ENCODE measurements at places on chromosomes 12 and 14. TPM values are rescaled to one million over a fixed set of nuclear protein-coding genes. Genes with fewer than 3 reads are reported as not detected.

SLCO1B1 gene
- 0.09 TPM for total RNA-seq

B4GALNT1 gene
- total RNA-seq = 2.6 TPM

TPPP2 gene
- not detected for total RNA-seq

GRCh38 chr12:106152334-106152733 lies 13.6 kb upstream of the NUAK1 start:
- DNase-seq = no peak

DNA sequence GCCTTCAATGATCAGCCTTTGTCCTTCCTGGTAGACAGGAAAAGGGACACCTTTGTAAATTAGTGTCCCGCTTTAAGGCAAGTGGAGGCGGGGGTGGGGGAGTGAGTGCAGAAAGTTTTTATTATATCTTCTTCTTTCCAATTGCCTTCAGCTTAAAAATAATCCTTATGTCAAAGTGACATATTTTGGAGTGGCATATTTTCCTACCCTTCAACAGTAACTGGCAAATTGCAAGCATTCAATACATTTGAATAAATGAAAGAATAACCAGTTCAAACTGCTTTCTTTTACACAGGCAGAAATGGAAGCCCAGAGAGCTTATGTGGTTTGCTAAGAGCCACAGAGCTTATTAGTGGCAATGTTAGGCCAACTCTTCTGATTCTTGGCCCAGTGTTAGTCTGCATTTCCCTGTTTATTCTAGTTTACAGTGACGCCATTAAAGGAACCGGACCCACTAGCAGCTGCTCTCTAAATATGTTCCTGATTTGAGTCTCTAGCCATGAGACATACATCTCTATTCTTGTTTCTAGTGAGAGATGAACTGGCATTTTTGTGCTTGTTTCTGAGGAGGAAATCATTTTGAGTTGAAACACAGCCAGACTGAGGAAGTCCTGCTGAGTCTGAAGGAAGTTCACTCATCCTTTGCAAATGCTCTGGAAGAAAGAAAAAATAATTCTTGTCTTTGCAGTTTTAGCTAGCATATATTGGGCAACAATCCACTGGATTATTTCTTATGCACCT lies 468.7 kb downstream of the NOVA1 start:
- DNase-seq = no peak

DNA sequence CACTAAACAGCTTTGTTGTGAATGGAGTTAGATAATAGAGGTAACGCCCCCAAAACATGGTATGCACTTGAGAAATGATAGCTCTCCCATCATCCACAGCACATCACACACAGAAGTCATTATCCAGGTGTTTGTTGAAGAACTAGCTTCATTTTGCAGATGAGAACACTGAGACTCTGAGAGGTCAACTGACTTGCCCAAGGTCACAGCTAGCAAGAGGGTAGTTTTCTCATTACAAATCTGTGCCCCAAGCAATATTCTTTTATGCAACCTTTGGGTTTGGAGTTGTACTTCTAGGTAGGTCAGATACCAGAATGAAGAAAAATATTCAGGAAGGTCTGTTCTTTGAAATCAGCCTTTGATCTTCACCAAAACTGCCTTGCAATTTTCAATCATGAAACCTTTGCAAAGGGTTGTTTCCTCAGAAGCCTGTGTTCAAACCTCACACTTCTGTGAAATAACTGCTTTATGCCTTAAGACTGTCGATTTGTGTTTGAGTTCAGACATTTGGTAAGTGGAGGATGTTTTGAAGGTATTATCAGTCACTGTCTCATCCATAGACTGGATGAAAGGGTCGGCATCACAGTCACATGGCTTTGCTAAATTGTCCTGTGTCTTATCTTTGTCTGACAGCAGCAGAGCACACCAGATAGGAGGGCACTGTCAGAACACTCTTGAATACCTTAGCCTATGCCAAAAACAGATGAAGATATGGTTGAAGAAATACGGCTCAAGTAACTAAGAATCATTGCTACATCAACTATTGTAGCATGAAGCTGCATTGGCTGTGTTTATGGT lies 233.2 kb upstream of the BTG1 start:
- no peak for DNase-seq

RAPGEF3 gene
- 7.4 TPM for total RNA-seq

LALBA gene
- total RNA-seq = not detected

PTCSC3 gene
- not detected for total RNA-seq

GRCh38 chr14:90695997-90696660 lies 120.1 kb downstream of the TTC7B start:
- DNase-seq = no peak

MANSC4 gene
- not detected for total RNA-seq

TPH2 gene
- 0.66 TPM for total RNA-seq

CKB gene
- 546 TPM for total RNA-seq

- no peak for DNase-seq
Observed at GRCh38 chr12:10960211-10960610, 21.1 kb upstream of the TAS2R14 start.

- DNase-seq = no peak
Observed at GRCh38 chr12:2605301-2605700, 189.5 kb upstream of the FKBP4 start.

GRCh38 chr12:97912943-97913342 lies 450.3 kb downstream of the RMST start:
- no peak for DNase-seq

- peak; percentile 85 for DNase-seq
Observed at GRCh38 chr14:73771848-73772638, 57.9 kb upstream of the PNMA1 start.

GRCh38 chr12:32229971-32230612 lies 123.4 kb downstream of the BICD1 start:
- DNase-seq = no peak

- DNase-seq = no peak
Observed at GRCh38 chr14:100488057-100488456, 99.2 kb downstream of the BEGAIN start.

- DNase-seq = no peak
Observed at GRCh38 chr14:67133595-67134441, 55.4 kb upstream of the GARIN2 start.

CLEC1B gene
- total RNA-seq = not detected

DNA sequence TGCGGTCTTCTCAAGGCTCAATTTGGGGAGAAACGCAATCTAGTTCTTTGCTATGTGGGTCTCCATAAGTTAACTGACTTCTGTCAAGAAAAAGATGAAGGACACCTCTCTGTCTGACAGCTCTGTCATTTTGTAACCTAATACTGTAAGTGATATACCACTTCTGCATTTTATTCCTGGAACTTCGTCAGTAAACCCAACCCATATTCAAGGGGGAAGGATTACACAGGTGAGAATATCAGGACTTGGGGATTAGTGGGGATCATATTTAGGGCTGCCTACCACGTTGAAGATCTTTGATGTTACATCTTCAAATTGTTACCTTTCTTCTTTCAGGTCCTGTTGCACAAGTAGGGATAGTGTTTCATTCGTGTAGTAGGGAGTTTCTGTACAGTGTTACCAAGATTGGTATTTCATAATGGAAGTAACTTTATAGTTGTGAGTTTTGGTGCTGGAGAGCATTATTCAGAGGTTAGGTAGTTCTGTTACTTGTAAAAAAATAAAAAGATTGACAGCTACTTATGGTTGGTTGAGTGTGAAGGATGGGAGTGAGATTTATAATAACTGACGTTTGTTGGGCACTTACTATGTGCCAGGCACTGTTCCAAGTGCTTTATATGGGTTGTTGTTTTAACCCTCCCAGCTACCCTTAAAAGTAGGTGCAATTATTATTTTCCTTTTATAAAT lies 1.6 kb downstream of the TMEM260 start:
- no peak for DNase-seq

VSX2 gene
- not detected for total RNA-seq

GRCh38 chr12:120227233-120228040 lies 26.5 kb upstream of the RPLP0 start:
- DNase-seq = no peak

ANO2 gene
- total RNA-seq = 4.2 TPM

GPR68 gene
- 0.33 TPM for total RNA-seq

KLRK1 gene
- total RNA-seq = not detected

- DNase-seq = peak; percentile 89
Observed at GRCh38 chr12:119178544-119179334, at the start of gene HSPB8. Gene HSPB8 (plus strand): TSS chr12:119178931. CDS start chr12:119179313, 382 bp downstream.

MUCL1 gene
- total RNA-seq = not detected

CARMIL3 gene
- 5.8 TPM for total RNA-seq

- DNase-seq = no peak
Observed at GRCh38 chr12:6612247-6612646, 5.1 kb upstream of the CHD4 start.

SDR9C7 gene
- not detected for total RNA-seq

C1QL4 gene
- total RNA-seq = 1.9 TPM

KRT78 gene
- not detected for total RNA-seq

EXOC3L4 gene
- 0.42 TPM for total RNA-seq

DNA sequence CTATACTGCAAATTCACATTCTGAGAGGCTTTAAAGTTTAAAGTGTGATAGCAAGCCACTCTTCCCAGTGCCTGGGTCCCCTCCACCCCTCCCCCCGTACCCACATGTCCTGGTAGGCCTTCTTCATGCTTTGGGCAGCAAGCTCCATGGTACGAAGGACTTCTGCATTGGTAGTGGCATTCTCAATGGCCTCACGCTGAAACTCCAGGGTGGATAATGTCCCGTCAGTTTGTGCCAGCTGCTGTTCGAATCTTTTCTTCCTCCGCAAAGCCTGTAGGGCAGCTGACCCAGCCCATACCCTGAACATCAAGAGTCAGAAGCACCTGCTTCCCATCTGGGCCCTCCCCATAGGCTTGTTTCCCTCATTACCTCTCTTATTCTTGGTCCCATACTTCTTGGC lies 2.0 kb downstream of the CHMP4A start:
- DNase-seq = no peak

TUBA1C gene
- 684 TPM for total RNA-seq

- DNase-seq = no peak
Observed at GRCh38 chr12:22700106-22700505, 75.1 kb downstream of the ETNK1 start.

DNA sequence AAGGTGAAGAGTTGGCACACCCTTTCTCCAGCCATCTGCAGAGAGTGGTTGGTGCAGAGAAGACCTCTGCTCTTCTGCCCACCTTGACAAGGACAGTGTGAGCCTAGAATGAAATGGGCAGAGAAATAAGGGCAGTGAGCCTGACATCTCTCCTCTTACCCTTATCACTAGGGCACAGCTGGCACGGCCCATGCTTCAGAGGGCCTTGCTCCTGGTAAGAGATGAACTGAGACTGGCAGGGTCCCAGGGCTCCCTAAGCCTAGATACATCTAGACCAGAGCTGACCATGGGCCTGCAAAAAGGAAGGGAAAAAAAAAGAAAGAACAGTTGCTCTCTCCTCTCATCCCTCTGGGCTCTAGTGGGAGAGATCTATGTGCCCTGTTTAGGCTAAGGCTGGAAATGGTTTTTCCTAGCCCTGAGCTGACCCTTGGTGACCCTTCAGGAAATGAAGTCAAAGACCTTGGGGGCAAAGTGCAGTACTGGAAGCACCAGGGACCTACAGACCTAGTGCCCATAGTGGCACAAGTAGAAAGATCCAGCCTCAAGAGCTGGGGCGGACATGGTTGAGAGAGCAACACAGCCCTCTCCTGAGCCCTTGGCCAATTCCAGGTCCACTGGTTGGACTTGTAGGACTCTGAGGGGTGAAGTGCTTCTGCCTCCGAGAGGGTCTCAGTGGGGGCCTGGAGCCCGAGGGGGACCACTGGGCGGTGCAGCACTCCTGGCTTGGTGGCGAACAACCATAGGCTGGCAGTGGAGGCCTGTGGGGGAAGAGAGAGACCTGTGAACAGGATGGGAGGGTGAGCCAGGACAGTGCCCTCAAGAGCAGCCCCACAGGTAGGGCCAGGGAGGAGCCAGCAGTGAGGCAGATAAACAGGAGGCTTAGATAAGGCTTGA lies 22.0 kb downstream of the PRPF40B start:
- no peak for DNase-seq

DNA sequence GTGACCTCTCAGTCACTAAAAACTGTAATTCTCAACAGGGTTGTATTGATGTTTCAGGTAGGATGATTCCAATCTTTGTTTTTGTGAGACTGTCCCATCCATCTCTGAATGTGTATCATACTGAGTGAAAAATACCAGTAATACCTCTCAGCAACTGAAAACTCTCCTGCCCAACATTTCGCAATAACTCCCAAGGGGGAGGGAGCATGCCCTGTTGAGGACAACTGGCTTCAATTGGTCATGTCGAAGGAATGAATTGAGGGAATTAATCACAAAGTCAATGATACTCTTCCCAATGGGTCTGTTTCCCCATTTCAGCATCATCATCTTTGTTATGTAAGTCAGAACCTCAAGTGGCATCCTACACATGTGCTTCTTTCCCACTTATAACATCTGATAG lies 102.4 kb upstream of the E2F7 start:
- no peak for DNase-seq

OLR1 gene
- not detected for total RNA-seq

DNA sequence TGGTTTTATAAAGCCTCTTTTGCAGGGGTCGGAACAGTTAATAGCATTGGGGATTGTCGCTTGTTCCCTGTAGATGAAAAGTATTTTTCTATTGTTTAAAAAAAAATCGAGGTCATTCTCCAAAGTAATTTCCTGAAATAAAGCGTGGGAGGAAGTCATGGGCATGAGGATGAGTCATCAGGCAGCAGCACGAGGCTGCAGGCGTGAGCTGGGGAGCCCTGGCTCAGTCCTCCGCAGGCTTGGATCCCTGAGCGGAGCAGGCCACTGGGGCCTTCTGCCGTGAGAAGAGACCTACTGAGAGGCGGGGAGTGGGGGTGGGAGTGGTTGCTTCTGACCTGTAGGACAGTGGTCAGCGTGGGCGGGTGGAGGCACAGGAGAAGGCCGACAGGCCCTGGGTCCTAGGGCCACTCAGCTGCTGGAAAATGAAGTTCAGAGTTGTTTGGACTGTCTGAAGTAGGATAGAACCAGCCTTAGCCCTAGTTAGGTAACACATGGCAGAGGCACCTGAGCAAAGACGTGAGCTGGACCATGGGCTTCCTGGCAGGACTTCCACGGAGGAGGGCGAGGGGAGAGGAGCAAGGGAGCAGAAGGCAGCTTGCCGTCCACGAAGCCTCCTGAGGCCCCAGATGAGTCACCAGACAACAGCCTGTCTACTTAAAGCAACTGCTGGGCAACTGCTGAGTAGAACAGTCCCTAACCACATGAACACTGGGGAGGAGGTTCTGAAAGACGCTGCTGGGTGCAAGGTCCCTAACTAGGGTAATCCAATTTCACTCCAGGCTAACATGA lies 21.1 kb upstream of the LGALS3 start:
- peak; percentile 57 for DNase-seq

GRCh38 chr12:1313906-1314305 lies 280.5 kb downstream of the FBXL14 start:
- DNase-seq = no peak

- DNase-seq = no peak
Observed at GRCh38 chr14:55746558-55746957, 166.6 kb downstream of the KTN1 start.

GRCh38 chr12:49789992-49790391 lies 38.2 kb downstream of the NCKAP5L start:
- peak; percentile 88 for DNase-seq

RD3L gene
- not detected for total RNA-seq

POTEM gene
- not detected for total RNA-seq

GRCh38 chr12:113970211-113970610 lies 4.1 kb upstream of the RBM19 start:
- no peak for DNase-seq

- no peak for DNase-seq
Observed at GRCh38 chr14:91420686-91421085, 3.1 kb upstream of the CCDC88C start.

Measured in H9 (cell line).